Mesenteric fat pad (tissue), 1 donor: ENCODE measurements at places on chromosomes 11 and 22. TPM values are rescaled to one million over a fixed set of nuclear protein-coding genes. Genes with fewer than 3 reads are reported as not detected.

Gene MS4A7
- 188 TPM for total RNA-seq

Gene OR51B5
- total RNA-seq: not detected

Gene MTCH2
- total RNA-seq: 110 TPM

Gene KCNA4
- 0.87 TPM for total RNA-seq

Gene E2F8
- total RNA-seq: not detected

Gene MUC15
- not detected for total RNA-seq

Gene GAB2
- total RNA-seq: 65.1 TPM

Gene OR8H3
- not detected for total RNA-seq

Gene PDHX
- 57.9 TPM for total RNA-seq

Gene KDM4E
- total RNA-seq: not detected

Gene CARD18
- not detected for total RNA-seq

Gene CDHR5
- 1.1 TPM for total RNA-seq

Gene YPEL4
- total RNA-seq: 0.71 TPM

Gene BATF2
- total RNA-seq: 2.1 TPM

Gene OR8H1
- not detected for total RNA-seq

Gene CDC45
- total RNA-seq: not detected

Gene MPZL2
- total RNA-seq: 36.8 TPM

Gene CYB5R2
- total RNA-seq: 4.2 TPM

Gene MMP8
- total RNA-seq: 2.6 TPM

Gene OR52B4
- not detected for total RNA-seq

Gene DMC1
- 0.22 TPM for total RNA-seq

Gene TCN1
- total RNA-seq: not detected

Gene C11orf58
- total RNA-seq: 93.9 TPM

Gene SGSM1
- total RNA-seq: 0.16 TPM

Gene TRIOBP
- 91.7 TPM for total RNA-seq

Gene MED19
- 14.4 TPM for total RNA-seq

Gene KRTAP5-11
- not detected for total RNA-seq

Gene GRK2
- total RNA-seq: 60.2 TPM
